ENCODE measurements at places on chromosomes 7 and 10.

DNA sequence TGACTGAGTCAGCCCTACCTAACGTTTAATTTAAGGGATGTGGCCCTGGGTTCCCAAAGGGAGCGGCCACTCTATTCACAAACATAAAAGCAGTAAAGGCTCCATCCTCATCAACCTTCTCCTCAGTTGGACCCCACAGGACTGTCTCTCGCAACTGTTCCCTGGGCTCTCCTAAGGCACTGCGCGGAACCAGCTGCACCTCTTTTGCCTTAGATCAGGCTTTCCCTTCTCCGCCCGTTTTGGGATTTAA lies 689 bp upstream of the GTPBP4 start:
- no peak for DNase-seq

DNA sequence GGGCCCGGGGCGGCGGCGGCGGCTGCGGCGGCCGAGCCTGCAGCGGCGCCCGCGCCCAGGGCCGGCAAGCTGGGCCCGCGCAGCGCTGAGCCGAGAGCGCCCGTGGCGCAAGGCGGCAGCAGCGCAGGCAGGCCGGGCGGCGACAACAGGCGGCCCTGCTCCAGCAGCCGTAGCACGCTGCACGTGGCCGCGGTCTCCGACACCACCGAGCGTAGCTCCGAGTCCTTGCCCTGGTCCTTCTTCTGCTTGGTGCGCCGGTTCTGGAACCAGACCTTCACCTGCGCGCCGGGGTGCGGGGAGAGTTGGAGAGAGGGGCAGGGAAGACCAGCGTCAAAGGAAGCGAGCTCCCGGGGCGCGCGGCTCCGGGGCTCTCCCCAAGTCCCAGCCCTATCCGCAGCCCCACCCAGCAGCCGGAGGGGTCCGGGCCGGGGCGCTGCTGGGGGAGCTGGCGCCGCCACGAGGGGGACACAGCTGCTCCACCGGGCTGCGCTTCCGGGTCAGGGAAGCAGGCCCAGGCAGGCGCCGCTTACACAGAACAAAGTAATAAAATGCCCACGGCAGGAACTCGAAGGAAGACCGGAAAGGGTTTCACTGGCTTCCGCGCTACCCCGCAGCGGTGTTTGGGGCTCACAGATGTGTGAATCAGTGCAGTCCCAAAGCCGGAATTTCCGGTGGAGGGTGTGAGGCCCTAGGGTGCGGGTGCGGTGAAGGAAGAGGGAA lies 3.6 kb downstream of the VAX1 start:
- no peak for DNase-seq

DNA sequence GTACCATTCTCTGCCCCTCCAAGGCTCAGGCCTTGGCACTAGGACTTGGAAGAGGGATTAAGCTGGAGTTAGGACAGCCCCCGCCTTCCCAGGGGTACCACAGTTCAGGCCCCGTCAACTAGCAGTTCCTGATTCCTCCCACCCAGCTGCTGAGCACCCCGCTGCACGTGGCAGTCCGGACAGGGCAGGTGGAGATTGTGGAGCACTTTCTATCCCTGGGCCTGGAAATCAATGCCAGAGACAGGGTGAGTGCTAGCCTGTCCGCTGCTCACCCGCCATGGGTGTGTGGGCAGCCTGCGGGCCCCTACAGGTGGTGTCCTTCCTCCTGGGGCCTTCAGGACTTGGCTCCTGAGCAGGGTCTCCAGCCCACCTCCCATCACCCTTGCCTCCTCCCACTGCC lies 2.0 kb upstream of the HOGA1 start:
- no peak for DNase-seq

- DNase-seq: no peak
Measured at GRCh38 chr7:145184956-145185355, 349.1 kb upstream of the TPK1 start.

GRCh38 chr7:1752771-1753563 lies 82.9 kb downstream of the ELFN1 start:
- no peak for DNase-seq

DNA sequence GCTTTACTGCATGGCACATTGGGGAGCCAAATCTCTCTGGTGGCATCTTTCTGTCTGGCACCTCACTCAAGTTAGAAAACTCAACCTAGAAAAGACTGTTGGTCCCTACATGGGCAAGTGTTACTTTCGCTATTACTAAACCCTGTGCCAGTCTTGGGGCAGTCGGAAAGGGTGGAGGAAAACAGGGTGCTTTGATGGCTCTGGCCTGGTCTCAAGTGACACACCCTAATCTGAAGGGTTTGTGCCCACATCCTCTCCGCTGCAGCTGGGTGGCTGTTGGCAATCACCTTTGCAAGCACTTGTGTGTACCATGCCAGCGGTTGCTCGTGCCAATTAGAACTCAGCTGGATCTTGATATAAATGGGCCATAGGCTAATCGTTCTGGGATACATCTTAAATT lies 159.8 kb upstream of the ITGB1 start:
- no peak for DNase-seq

DNA sequence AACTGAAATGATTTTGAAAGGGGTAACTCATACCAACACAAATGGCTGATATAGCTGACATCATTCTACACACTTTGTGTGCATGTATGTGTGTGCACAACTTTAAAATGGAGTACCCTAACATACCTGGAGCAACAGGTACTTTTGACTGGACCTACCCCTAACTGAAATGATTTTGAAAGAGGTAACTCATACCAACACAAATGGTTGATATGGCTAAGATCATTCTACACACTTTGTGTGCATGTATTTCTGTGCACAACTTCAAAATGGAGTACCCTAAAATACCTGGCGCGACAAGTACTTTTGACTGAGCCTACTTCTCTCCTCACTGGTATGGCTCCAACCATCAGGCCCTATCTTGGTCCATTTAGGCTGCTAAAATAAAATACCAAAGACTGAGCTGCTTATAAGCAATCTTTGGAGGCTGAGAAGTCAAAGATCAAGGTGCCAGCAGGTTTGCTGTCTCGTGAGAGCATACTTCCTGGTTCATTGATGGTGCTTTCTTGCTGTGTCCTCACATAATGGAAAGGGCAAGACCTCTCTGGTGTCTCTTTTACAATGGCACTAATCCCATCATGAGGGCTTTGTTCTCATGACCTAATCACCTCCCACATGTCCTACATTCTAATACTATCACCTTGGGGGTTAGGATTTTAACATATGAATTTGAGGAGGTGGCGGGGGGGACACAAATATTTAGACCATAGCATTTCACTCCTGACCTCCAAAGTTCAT lies 173.3 kb downstream of the CFTR start:
- DNase-seq: no peak

DNA sequence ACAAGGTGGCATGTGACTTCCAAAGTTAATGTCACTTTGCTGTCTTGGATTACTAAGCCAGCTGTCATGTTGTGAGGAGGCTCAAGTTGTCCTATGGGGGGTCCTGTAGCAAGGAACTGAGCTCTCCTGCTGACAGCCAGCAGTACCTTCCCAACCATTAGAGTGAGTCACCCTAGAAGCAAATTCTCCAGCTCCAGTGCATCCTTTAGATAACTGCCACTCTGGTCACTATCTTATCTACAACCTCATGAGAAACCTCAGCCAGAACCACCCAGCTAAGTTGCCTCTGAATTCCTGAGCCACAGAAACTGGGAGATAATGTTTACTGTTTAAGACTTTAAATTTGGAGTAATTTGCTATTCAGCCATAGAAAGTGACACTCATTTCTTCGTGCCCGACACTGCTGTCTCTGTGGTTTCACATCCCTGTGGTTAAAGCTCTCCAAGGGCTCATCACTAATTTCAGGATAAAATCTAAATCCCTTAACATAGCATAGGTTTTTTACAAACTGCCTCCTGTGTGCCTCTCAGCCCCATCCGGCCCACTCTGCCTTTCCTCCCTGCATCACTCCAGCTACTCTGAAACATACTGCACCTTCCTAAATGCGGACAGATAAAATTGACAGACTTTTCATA lies 83.5 kb downstream of the PRR15 start:
- DNase-seq: no peak

GRCh38 chr10:27618906-27619305 lies 114.8 kb downstream of the RAB18 start:
- no peak for DNase-seq

DNA sequence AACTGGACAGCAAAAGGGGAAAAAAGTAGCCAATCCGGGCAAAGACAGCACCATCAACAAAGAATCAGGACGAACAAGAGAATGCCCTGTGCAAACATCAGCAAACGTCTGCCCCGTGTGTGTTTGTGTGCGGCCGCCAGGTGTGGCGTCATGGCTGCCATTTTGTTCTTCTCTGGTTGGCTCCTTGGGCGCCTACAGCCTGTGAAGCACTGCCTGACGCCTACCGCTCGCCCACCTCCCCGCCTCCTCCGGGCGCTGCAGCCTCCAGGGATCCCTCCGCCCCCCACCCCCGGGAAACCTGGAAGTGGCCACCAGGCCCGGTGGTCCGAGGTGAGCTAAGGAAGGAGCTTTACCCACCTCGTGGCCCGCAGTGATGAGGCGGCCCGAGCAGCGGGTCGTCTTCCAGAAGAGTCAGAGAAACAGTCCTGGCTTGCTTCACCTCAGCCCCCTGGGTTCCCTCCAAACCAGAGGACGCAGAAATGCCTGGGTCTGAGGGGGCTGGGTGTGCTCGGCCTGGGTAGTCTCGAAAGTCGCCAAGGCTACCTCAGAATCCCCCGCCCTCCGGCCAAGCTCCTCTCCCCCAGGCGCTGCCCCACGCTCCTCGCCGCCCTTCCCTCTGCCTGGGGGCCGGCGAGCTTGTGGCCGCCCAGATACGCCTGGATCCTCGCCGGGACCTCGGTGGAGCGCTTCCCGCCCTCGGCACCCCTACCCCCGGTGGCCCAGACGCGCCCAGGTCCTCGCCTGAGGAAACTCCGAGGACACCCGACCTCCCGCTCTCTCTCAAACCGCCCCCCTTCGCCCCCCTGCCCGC lies 61.8 kb upstream of the IL6 start:
- DNase-seq: no peak

- no peak for DNase-seq
Measured at GRCh38 chr10:65864529-65864928, 1061.3 kb upstream of the LRRTM3 start.

GRCh38 chr10:125153703-125154490 lies 6.5 kb downstream of the CTBP2 start:
- DNase-seq: no peak

- no peak for DNase-seq
Measured at GRCh38 chr7:3370068-3370830, 69.2 kb downstream of the SDK1 start.

GRCh38 chr7:35584990-35585389 lies 109.9 kb downstream of the HERPUD2 start:
- no peak for DNase-seq

- no peak for DNase-seq
Measured at GRCh38 chr10:127034790-127035189, 129.6 kb downstream of the DOCK1 start.

- no peak for DNase-seq
Measured at GRCh38 chr7:68720697-68721096, 877.6 kb upstream of the AUTS2 start.

- DNase-seq: no peak
Measured at GRCh38 chr7:54782314-54782713, 23.3 kb upstream of the SEC61G start.

- no peak for DNase-seq
Measured at GRCh38 chr10:80536361-80536835, 1.3 kb upstream of the SH2D4B start.

GRCh38 chr7:131249003-131249402 lies 78.7 kb upstream of the MKLN1 start:
- DNase-seq: no peak

DNA sequence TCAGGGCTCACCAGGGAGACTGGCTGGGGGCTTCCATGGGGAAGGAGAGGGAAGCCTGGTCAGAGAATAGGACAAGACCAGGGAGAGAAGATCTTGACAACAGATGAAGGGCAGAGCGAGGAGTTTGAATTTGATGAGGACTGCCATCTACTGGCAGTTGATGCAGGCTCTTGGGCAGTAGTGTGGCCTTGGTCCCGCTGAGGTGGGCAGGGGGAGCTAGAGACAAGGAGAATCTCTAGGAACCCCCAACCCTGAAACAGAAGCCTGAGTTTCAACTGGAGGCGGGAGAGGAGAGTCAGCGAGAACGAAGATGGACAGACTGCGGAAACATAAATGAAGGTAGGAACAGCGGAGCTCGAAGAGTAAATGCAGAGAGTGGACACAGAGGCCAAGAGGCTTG lies 81.0 kb downstream of the PPP1R3C start:
- DNase-seq: no peak

DNA sequence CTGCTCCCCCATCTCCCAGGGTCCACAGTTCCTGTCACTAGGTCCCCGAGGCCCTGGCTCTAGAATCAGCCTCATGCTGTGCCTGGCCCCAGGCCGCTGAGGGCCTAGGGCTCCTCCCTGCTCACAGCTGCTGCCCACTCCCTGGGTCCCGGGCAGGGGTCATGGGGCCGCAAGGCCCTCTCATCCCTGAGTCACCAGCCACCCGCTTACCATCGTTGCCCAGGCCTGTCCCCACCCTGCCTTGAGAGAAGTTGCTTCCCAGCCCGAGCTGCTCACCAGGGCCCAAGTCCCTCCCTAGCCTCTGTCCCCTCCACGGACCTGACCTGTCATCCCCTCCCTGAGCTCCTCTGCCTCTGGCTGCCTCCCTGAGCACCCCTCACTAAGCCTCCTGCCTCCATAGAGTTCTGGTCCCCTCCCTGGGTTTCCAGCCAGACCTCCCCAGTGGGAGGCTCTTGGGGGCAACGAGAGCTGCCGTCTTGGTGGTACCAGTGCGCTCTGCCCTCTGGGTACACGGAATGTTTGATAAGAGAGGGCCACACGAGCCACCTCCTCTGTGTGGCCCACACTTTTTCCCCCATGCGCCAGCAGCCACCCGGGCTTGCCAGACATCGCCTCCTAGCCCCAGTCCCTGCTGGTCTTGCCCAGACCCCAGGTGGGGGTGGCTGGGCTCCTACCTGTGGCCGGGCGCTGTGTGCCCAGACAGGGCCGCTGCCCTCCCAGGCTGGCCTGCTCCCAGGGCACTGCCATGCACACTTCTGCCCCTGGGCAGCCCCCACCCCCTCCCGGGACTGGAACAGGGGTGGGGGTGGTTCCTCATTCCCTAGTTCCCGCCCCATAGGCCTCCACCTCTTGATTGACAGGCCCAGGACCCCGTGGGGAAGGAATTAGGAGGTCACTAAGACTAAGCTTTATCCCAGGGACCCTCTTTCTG lies 21.3 kb downstream of the MLXIPL start:
- DNase-seq: no peak

DNA sequence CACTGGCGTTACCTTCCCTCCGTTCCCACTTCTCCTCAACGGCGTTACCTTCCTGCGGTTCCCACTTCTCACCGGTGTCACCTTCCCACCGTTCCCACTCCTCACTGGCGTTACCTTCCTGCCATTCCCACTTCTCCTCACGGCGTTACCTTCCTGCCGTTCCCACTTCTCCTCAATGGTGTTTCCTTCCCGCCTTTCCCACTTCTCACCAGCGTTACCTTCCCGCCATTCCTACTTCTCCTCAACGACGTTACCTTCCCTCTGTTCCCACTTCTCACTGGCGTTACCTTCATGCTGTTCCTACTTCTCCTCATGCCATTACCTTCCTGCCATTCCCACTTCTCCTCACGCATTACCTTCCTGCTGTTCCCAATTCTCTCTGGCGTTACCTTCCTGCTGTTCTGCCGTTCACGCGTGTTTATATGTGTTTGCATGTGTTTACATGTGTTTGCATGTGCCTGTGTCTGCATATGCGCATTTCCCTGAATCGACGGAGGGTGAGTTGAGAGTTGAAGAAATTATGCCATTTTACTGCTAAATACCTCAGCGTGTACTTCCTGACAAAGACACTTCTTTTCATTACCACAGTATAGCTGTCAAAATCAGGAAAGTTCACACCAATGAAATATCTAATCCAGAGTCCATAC lies 23.2 kb upstream of the CFAP46 start:
- DNase-seq: no peak

All from stimulated activated CD4-positive, alpha-beta T cell treated with anti-CD3 and anti-CD28 coated beads, Interleukin-1b, Interleukin-23, amount 100 ng/mL, for 1 hour (primary cell).